ENCODE measurements at places on chromosomes 5 and 9. TPM values are rescaled to one million over a fixed set of nuclear protein-coding genes. Genes with fewer than 3 reads are reported as not detected.

The GRM6 gene
- not detected for total RNA-seq

GRCh38 chr5:14773588-14773987 is 98.0 kb downstream of the ANKH start:
- peak; percentile 76 for DNase-seq

DNA sequence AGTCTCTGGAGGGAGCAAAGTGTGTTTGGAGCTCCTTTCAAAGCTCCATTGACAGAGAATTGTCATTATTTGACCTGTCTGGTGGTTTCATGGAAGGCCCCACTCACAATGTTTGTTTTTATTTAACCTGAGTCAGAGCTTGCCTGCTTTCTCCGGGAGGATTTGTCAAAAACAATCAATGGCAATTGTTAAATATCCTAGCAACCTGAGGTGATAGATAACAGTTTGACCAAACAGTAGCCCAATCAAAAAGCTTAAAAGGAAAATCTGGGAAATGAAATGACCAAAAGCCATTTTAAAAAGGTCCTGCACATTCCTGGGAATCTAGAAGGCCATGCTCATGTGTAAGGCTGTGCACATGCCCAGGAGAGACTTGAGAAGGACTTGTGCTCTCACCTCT is 177.2 kb upstream of the POC5 start:
- DNase-seq = no peak

The LPAR1 gene
- 36.0 TPM for total RNA-seq

Data from neural progenitor cell (in vitro differentiated cells).